Urinary bladder (tissue), 4 donors: ENCODE measurements at places on chromosomes 4 and X. TPM values are rescaled to one million over a fixed set of nuclear protein-coding genes. Genes with fewer than 3 reads are reported as not detected.

DACH2 gene
- polyA plus RNA-seq: 0.18 TPM

SH3RF1 gene
- polyA plus RNA-seq: 7.7 TPM

HTR2C gene
- polyA plus RNA-seq: 0.01 TPM

F9 gene
- polyA plus RNA-seq: 0.20 TPM

FRMD7 gene
- not detected for polyA plus RNA-seq

FOXR2 gene
- polyA plus RNA-seq: not detected
